ENCODE measurements at places on chromosomes 5 and 9.

DNA sequence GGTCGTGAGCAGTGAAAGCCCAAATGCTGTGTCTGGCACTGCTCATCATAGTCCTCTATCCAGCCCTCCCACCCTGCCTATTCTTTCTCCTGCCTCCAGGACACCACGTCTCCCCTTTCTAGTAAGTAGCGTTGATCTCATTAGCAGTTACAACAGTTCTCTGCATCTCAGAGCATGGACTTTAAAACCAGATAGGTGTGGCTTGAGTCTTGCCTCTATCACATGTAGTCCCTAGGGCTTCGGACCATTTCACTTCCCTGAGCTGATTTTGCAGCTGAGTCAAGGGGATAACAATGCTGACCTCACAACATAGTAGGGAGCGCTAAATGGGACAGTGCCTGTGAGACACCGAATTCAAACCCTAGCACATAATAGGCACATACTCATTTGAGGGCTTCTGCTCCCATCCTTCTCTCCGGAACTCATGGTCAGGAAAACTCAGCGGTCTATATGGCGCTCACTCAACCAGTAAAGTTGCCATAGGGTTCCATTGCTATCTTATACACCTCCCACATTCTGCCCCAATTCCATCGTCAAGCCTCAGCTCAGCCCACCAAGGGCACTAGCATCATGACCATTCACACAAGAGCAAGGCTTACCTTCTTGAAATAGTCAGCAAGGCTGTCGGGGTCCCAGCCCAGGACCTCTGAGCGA lies 515 bp downstream of the LCP2 start:
- DNase-seq = no peak

DNA sequence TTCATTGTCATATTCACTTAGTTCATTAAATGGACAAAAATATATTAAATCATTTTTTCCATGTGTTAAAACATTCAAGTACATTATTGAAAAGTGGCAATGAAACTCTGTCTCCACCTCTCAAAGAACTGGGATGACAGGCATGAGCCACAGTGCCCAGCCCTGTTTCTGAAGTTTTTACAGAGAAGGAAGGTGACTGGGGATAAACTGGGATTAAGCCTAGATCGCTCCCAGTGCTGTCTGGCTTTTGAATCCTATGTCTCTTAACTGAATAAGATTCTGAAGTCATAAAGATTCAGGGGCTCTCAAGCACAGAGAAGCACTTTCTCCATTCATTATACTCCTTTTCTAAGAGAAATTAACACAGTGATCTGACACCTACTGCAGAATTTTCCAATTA lies 88.3 kb downstream of the SLC38A9 start:
- DNase-seq = no peak

GRCh38 chr9:91207729-91208418 lies 153.8 kb downstream of the AUH start:
- peak; percentile 60 for DNase-seq

- DNase-seq = no peak
These were observed 326.9 kb downstream of the ZNF608 start for GRCh38 chr5:124419531-124419930.

DNA sequence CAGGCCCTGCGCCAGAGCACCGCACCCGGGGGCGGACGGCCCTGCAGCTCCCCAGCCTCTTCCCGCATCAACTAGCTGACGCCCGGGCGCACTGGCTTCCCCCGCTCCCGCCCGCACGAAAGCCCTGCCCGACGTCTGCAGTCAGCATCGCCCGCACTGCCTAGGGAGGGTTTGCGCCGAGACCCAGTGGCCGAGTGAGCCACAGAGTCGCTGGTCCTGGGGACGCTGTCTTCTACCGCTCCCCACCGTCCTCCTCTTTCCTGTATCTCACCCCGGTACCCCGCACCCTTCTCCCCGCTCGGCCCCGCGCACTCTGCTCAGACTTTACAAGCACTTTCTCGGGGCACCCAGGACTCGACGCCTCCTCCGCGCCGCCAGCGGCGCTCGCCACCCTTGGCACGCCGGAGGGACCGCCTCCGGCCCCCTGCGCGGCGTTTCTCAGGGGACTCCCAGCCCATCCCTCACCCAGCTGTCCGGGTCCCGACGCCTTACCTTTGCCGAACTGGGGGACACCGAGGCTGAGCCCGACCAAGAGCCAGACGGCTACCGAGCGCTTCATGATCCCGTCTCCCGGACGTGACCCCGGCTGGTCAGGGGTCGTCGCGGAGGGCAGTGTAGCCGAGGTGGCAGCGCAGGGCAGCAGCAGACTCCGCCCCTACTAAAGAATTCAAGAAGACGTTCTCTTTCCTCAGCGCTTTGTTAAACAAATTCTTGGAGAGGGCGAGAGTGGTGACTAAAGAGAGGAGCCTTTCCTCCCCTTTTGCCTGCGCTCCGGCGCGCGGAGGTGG lies 670 bp downstream of the EDIL3 start:
- DNase-seq = no peak

DNA sequence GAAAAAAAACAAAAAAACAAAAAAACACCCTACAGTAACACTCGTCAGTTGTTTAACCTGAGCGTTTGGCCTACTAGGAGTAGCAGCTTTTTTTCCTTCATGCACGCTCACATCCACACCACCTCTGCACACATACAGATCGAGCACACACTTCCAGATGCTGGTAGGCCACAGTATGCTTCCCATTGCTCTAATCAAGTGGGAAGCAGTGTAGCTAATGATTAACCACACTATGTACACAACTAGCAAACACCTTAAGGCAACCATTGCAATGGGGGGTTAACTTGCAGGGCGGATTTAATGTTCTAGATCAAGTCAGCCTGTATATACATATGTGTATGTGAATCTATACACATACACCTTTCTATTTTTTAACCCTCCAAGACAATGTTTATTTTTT lies 65.5 kb upstream of the GLRX start:
- DNase-seq = no peak

DNA sequence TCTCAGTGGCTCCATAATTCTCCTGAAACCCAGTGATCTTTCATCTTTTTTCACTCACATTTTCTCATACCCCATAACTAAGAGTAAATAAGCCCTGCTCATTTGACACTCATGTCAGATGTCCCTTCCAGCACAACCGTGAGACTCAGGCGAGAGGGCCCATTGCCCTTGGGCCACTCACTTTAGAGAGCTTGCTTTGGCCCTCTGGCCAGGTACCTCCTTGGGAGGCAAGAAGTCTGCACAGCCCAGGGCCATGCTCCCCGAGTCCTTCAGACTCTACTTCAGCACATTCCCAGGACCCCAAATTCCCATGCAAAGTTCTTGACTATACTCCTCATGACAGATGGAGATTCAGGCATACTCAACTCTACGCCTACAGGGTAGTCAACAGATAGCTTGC lies 33.6 kb downstream of the RFX3 start:
- DNase-seq = no peak

Data from AG04449 (cell line).